PC-9 (cell line): ENCODE measurements at places on chromosomes 4 and X.

- no peak for DNase-seq
These were observed 249.2 kb downstream of the TENM3 start for GRCh38 chr4:182492423-182492822.

DNA sequence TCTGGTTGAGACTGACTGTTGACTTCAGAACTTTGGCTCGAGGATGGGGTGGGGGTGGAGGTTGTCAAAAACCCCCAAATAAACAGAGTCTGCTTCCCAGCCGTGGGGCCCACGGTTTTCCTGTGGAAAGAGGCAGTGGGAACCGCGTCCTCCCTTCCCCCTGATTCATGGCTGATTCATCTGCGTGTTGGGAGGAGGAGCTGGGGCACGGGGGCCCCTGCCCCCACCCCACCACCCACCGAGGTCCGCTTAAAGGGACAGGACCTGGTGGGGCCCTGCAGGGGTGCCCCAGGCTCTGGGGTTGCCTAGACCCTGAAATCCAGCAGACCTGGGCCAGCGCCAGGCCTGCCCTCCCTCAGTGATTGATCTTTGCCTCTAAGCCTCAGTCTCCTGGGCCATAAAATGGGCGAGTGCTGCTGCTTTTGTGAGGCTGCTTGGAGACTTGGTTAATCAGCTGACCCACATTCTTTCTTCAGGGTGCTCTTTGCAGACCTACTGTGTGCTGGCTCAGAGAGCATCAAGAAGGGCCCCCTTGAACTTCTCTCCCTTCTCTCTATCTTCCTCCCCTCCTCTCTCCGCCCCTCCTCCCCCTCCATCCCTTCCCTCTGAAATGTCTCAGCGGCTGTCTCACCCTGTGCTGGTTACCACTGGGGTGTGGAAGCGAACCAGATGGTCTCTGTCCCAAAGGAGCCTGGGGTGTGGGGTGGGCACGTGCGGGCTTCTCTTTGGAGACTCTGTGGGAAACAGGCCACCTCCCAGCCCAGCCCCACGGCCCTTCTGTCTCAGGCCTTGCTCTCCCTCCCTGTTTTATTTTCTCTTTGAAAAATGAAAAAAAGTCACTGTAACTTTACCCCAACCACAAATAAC is 9.1 kb downstream of the HTRA3 start:
- DNase-seq, result no peak

DNA sequence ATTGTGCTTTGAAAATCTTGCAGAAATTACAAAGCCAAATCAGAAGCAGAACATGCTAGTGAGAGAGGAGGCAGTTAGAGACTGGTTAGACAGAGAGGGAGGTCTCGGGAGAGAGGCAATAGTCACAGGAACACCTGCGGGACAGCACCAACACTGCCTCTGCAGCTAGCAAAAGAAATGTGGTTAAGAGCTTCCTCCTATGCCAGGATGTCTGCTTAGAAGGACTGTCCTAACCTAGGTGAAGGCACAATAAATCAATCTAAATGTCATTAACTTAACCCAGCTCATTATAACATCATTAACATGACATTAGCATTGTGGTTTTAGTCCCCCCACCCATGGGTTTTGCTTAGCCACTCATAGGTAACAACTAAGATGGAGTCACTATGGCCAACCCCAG is 726.7 kb downstream of the PCDH18 start:
- DNase-seq, result no peak

DNA sequence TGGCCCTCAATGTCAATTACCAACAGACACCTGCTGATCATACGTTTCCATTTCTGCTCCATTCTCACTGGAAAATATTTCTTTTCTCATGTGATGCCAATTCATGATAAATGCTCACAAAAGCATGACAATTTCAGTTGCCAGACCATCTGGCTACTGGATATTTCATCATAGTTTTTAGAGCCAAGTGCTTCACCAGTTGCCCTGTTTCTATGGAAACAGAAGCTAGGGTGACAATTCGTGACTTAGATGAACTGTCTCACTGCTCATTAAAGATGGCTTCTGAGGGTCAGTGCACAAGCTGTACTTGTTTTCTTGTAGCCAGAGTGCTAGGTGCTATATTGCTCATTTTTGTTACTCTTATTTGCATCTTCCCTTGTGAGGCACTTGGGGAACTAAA is 184.9 kb downstream of the COMMD8 start:
- DNase-seq, result no peak

- DNase-seq, result no peak
These were observed 45.8 kb upstream of the MSANTD1 start for GRCh38 chr4:3202836-3203820.

DNA sequence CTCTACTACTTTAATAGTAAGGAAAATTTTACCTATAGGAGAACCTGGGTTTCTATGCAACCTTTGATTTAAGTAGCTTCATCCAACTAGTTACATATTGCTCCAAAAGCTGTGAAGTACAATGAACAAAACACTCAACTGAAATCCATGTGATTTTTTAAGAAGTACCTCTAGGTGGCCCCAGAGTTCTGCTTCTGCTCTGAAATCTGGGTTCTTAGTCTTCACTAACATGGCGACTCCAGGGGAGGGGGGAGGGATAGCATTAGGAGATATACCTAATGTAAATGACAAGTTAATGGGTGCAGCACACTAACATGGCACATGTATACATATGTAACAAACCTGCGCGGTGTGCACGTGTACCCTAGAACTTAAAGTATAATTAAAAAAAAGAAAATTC is 73.4 kb upstream of the MAGEB2 start:
- no peak for DNase-seq
